ENCODE measurements at places on chromosomes 7 and 10.

- DNase-seq: no peak
Observed at GRCh38 chr7:123612024-123612423, 10.4 kb downstream of the ASB15 start.

DNA sequence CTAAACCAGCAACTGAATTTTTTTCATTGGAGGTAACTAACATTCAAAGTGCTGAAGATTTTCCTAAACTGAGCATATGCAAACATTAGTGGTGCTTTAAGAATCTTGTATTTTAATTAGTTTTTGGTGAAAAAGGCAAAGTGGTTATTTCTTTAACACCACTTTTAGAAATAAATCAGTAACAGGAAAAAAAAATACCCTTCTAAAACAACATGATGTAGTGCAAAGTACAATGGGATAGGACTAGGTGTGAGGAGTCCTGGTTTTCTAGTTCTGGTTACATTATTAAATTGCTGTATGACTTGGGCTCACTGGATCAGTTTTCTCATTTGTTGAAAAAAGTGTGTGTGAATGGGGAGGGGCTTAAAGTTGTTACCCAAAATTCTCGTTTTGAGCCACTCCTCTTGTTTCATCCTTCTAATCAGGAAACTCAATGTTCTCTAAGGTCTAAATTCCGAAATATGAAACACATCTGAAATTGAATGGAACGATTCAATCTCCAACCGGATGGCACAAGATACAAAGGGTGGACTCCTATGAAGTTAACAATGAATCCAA lies 1.8 kb downstream of the WASL start:
- DNase-seq: no peak

GRCh38 chr10:44205067-44205466 lies 179.8 kb downstream of the CXCL12 start:
- no peak for DNase-seq

- no peak for DNase-seq
Observed at GRCh38 chr10:4514445-4515108, 311.4 kb upstream of the AKR1E2 start.

GRCh38 chr7:940599-941408 lies 13.7 kb downstream of the ADAP1 start:
- no peak for DNase-seq

DNA sequence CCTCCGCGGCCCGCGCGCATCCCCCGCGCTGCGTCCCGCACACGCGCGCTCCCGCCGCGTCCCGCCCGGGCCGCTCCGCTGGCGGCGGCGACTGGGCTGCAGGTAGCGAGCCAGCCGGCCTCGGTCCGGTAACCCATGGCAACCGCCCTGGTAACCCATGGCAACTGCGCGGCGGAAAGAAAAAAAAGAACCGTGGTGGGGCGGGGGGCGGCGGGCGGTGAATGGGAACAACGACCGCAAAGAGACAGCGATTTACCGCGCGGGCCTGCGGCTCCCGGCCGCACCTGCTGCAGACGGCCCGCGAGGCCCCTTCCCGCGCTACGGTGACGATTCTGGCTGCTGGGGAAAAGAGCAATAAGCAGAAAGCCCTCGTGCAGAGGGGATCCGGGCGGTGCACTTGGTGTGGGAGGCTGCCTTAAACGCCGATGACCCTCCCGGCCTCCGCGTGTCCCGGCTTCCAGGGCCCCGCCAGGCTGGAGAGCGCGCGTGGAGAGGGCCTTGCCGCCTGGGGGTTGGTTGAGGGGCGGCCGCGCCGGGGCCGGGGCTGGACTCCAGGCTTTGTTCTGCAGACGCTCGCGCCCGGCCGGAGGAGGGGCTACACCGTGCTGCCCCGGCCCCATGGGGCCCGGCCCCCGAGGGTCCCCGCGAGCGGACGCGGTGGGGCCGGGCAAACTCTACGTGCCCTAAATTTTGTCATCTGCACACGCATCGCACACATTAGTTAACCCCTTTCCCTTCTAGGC lies 84.7 kb downstream of the SNX10 start:
- no peak for DNase-seq

- no peak for DNase-seq
Observed at GRCh38 chr10:9243941-9244411, 1189.5 kb downstream of the GATA3 start.

DNA sequence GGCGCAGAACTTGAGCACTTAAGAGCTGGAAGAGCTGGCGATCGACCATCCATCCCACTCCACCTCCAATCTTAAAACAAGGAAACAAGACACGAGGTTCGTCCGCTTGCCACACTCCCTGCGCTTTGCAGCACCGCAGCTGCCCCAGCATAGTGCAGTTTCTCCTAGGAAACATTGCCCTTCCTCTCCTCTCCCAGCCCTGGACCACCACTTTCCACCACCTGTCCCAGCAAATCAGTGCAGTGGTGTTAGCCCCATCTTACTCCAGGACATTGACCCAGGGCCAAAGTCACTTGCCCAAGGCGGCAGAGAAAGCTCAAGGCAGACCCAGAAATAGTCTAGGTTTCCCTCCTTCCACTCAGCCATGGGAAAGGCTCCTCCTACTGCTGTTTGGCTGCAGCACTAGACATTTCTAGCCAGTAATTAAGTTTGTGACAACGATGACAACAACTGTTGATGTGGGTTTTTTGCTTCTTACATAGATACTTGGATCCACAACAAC lies 1.5 kb upstream of the PARD3 start:
- DNase-seq: no peak

- no peak for DNase-seq
Observed at GRCh38 chr7:28921822-28922221, 36.3 kb downstream of the TRIL start.

DNA sequence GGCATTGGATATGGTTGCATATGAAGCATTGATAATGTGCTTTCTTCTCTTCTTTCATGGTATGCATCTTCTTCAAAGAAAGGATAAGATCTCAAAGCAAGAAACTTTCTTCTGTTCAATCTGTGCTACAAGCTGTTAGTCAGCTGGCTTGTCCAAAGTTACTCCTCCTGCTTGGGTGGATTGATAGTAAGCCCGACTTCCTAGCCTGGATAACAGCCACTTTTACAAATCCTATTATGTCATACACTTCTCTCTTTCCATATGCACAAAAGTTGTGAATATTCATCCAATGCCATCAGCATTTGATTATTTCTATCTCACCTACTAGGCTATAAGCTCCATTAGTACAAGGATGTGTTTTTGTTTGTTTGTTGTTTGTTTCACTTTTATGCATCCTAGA lies 891.0 kb upstream of the SORCS1 start:
- DNase-seq: no peak

GRCh38 chr7:38817526-38817925 lies 91.5 kb downstream of the VPS41 start:
- DNase-seq: no peak

DNA sequence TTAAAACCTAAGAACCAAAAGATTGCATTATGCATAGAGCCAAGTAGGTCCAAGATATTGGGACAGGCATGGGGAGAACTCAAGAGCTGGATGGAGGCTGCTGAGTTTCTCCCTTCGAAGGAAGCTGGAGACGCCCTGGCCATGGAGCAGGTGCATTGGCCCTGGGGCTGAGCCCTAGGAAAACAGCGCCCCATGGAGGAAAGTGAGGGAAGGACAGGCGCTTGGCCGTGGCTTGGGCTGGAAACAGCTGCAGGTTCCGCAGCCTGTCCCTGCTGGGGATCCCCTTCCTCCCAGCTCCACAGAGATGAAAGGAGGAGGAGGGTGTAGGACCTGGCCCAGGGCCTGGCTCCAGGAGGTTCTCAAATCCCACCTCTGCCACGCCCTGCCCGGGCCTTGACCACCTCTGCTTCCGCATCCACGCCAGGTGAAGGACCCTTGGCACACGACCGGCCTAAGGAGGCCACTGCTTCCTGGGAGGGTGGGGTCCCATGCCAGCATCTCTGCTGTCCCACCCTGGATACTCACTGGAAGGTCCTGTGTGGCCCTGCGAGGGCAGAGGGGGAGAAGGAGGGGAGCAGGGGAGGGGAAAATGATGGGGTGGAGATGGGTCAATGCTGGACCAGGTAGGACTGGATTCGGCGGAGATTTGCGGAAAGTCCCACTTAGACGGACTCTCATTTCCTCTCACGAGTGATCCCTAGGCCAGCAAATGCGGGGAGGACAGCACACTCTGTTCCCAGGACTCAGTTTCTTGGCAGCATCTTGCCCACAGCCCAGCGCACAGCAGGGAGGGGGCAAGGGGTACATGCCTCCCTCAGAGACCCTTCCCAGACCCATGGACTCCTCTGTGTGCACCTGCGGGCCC lies 258.6 kb upstream of the TCERG1L start:
- no peak for DNase-seq

GRCh38 chr7:126339813-126340212 lies 912.9 kb downstream of the GRM8 start:
- no peak for DNase-seq

- no peak for DNase-seq
Observed at GRCh38 chr10:5476918-5477525, 22.3 kb downstream of the CALML5 start.

GRCh38 chr7:42692621-42693020 lies 219.2 kb downstream of the C7orf25 start:
- no peak for DNase-seq

GRCh38 chr7:13981070-13981469 lies 8.4 kb downstream of the ETV1 start:
- no peak for DNase-seq
